Stimulated activated CD8-positive, alpha-beta memory T cell treated with anti-CD3 and anti-CD28 coated beads, Interleukin-4, amount 100 ng/mL, for 4 hours (primary cell): ENCODE measurements at places on chromosomes 2 and 18.

DNA sequence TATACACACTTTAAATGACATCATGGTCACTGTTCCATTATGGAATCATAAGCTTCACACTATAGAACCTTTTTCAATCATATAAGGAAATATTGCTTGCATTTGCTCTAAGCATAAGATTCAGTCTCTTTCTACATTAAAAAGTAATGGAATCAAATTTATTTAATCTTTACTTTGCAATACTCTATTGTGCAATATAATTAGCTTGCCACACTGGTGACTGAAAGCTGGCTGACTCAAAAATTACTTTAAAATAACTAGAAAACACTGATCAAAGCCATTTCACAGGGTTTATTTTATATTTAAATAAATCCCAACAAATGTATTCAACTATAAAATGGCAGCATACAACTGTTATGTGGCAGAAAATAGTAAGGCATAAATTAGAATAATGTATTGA is 13.2 kb upstream of the ORC2 start:
- DNase-seq = no peak

DNA sequence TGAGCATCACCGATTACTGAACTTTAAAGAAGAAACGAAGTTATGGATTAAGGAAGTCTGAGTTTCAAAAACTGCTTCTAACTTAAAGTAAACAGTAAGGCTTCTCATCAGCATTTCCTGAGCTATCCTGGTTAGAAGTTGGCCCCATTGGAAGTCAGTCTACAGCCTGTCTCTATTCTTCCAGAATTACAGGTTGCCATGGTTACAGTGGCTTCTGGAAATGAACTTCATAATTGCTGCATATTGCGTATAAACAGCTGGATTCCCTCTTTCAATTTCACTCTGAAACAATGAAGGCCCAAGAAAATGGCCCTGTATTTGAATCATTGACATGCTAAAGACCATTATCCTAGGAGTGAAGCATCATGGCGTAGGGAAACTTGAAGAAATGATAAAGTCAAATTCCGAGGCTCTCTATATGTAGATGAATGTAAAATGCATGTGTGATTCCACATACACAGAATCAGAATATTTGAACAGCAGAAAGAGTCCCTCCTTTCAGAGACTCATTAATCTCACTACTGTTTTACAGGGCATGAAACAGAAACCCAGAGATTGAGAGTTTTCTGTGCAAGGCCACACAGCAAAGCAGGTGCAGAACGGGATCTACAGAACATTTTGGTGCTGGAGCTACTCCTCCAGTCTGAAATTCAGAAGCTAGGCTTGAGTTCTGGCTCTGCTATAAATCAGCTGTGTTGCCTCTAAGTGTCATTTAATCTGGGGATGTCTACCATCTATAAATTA is 856.4 kb upstream of the CELF4 start:
- no peak for DNase-seq

DNA sequence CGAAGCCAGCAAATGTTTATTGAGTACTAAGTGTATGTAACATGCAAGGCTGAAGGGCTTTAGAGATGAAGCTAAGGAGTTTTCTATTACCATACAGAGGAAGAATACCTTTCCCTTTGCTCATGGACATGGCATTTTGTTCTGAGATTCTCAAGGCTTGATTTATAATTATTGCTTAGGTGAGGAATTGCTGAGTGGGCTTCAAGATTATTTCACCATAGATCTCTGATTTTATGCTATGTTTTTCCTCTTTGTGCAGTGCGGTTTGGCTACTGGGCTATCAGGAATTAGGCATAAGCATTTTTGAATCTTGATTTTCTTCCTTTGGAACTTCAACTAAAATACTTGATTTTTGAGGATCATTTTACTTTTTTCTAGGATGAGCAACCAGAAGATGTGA is 42.5 kb downstream of the VRK2 start:
- DNase-seq = no peak

- no peak for DNase-seq
These were observed 634 bp downstream of the PTPRM start for GRCh38 chr18:7567474-7568425.

GRCh38 chr2:114113518-114113917 is 223.6 kb downstream of the ACTR3 start:
- no peak for DNase-seq

GRCh38 chr2:3138621-3139020 is 239.0 kb downstream of the EIPR1 start:
- no peak for DNase-seq

DNA sequence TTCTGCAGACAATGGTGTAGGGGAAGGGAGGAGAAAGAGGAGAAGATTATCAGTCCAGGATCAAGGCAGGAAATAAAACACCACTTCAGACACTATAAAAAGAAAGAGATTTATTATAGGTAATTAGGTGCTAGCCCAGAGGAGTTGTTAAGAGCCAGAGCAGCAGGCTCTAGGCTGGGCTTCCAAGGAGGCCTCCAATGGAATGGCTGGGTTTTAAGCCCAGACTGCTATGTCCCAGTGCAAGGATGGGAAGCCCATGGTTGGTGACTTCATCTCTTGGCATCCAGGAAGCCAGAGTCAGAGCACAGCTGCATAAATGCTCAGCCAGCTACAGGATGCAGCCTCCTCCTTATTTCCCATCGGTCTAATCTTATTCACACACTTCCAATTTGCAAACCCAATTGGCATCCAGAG is 95.6 kb downstream of the LAMA3 start:
- DNase-seq = no peak
